ENCODE measurements at places on chromosomes 16 and 17.

- no peak for DNase-seq
Measured at GRCh38 chr16:67951485-67951884, 7.6 kb upstream of the LCAT start.

- no peak for DNase-seq
Measured at GRCh38 chr16:75919664-75920063, 193.4 kb upstream of the CPHXL start.

GRCh38 chr16:19745286-19746010, 27.4 kb downstream of the IQCK start:
- DNase-seq, result no peak

DNA sequence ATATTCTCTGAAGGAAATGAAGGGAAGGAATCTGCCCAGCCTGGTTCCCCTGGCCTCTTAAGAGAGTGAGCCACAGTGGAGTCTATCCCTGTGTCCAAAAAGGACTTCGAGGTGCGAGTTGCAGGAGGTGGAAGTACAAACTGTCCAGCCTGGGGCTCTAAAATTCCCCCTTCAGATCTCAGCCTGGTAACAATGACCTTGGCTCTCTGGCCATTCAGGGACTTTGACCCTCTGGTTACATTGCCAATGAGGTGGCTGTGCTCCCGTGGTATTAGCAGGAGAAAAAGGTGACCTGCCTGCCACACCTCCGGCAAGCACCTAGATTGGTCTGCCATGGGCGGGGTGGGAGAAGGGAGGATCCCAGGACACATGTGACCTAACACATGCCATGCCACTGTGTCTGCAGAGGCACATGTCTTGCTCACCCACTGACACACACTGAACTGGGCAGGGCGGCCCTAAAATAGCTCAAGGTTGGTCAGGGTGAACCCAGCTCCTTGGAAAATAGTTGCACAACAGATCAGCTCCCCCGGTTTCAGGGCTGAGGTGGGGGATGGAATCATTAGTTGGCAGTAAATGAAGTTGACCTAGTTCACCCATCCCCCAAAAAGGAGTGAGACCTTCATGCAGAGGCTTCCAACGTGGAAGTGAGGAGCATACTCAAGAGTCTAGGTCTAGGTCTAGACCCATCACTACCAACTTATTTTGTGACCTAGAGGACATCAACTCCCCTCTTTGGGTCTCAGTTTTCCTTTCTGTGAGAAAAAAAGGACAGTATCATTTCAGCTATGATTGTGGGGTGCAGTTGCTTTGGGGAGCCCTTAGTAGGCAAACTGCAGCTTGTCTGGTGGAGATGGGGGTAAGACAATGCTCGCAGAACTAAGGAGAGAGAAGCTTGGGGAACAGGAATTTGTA, 2.2 kb downstream of the NR1D1 start:
- no peak for DNase-seq

DNA sequence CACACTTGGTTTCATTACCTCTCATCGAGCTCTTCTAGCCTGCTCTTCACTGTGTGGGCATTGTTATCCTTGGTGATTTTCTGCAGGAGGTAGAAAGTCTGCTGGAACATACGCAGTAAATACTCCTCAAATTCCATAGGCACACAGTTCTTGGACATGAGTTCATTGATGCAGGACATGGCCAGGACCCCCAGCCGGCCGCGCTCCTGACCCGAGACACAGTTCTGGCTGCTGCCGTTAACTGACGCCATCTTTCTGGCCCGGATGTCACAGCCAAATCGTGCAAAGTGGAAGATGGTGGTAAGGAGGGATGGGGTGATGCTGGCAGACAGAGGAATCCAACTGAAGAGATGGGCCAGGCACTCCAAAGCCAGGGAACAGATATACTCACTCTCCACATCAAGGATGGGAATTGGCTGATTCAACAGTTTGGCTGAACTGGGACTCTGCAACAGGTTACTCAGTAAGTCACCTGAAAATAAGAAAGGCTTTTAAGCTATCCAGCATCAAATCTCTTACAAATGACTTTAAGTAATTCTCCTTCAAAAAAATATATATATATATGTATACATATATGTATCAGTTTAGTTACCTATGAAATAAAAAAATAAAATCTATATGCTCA, 55.6 kb downstream of the XPO6 start:
- DNase-seq, result no peak

DNA sequence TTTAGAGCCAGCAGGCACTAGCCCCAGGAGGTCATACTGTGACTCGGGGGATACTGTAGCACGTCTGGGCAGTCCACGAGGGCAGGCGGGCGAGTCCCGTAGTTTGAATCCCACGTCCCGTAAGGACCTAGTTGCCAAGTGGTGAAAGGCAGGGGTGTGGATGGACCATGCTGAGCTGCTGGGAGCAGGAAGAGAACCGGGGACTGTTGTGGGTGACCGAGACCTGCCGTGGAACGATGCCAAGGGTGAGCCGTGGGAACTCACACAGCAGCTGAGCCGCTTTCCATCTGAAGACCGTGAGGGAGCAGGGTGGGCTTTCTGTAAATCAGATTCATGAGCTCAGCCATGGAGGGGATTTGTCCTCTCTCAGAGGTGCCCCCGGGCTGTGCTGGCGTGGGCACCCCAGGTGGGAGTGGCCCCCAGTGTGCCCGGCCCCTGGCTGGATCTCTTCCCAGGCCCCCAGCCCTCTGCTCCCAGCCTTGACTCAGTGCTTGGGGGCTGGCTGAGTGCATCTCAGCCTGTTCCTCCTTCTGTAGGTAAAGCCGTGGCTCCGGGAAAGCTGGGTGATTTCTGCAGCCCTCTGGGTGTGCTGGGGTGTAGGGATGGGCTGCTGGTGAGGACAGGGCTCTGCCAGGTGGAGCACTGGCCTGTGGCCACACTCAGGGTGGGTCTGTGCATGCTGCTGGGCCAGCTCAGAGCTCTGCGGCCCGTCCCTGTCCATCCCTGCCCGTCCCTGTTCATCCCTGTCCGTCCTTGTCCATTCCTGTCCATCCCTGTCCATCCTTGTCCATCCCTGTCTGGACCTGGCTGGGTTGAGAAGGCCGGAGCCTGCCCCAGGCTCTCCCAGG, 13.6 kb downstream of the ASPSCR1 start:
- DNase-seq, result no peak

- DNase-seq, result no peak
Measured at GRCh38 chr16:79618041-79618691, 17.6 kb upstream of the MAF start.

DNA sequence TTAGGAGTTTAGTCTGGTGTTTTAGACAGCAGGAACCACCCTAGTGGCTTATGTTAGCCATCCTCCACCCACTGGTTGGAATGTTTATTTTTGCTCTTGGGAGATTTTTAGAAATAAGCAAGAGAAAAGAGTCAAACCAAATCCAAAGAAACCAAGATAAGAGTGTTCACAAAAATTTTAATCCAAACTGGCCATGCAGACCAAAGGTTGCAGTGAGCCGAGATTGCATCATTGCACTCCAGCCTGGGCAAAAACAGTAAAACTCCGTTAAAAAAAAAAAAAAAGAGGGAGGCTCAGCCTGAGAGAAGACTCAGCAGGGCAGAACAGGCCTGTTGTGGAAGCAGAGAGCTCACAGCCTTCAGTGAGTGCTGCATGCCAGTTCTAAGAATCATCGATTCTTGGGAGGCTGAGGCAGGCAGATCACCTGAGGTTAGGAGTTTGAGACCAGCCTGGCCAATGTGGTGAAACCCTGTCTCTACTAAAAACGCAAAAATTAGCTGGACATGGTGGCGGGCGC, 12.2 kb upstream of the C16orf54 start:
- no peak for DNase-seq

DNA sequence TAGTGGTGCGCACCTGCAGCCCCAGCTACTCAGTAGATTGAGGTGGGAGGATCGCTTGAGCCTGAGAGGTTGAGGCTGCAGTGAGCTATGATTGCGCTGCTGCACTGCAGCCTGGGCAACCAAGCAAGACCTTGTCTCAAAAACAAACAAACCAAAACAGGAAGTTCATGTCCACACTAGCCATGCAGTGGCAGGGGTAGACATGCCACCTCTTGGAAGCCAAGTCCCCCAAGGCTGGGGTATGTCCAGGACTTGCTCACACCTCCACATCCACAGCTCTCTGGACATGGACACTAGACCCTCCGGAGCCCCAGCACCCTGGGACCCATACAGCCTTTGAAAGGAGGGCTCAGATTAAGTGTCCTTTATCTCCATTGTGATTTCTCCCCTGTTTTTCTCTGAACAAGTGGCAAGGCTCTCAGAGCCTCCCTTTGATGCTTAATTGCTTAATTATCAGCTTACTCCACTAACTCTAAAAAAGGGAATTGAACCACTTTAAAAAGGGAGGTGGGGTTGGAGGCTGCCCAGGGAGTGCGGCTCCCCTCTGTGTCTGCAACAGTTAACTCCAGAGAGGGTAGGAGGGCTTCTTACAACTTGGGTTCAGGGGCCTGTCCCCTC, 424.6 kb upstream of the C16orf82 start:
- no peak for DNase-seq

GRCh38 chr17:21545064-21545463, 147.3 kb upstream of the KCNJ18 start:
- DNase-seq, result no peak

- DNase-seq, result no peak
Measured at GRCh38 chr16:64167936-64168335, 953.9 kb downstream of the CDH11 start.

DNA sequence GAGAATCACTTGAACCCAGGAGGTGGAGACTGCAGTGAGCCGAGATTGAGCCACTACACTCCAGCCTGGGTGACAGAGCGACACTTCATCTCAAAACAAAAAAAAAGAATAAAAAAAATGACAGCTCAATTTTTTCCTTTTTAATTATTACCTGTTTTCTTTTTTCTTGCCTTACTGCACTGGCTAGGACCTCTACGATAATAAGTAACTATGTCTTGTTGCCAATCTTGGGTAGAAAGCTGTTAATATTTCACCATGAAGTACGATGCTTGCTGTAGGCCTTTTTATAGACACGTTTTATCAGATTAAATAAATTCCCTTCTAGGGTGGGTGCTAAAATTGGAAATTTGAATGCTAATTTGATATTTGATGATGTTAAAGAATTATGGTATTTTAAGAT, 82.8 kb downstream of the GLG1 start:
- no peak for DNase-seq

- DNase-seq, result no peak
Measured at GRCh38 chr17:27457731-27458523, 1.7 kb downstream of the KSR1 start.

DNA sequence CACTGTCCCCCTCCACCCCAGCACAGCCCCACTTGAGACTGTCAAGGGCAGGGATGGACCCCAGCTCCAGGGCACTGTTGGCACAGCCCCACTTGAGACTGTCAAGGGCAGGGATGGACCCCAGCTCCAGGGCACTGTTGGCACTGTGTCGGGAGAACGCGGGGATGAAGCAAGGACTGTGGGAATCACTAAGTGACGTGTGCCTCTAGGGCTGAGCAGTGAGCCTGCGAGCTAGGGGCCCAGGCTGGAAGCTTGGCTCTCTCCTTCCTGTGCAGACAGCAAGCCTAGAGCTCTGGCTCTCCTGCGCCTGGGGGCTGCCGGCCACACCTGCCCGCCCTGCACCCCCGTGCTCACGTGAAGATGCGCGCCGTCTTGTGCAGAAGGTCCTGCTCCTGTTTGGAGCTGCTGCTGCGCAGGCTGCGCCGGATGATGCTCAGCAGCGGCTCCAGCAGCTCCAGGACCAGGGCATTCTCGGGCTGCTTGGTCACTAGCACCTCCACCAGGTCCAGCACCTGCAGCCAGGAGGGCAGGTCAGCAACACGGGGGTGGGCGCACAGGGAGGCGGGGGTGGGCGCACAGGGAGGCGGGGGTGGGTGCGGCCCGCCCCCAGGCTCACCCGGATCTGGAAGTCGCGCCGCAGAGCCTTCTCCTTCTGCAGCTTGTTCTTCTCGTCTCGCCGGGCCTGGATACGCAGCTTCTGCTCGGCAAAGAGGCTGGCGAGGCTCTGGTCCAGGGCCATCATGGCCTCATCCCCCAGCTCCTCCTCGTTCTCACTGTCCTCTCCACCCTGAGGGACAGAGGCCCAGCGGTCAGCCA, 10.8 kb downstream of the MYBBP1A start:
- no peak for DNase-seq

GRCh38 chr17:45104497-45104896, 27.8 kb downstream of the PLCD3 start:
- no peak for DNase-seq

- DNase-seq, result no peak
Measured at GRCh38 chr17:37294888-37295287, 80.9 kb upstream of the C17orf78 start.

- no peak for DNase-seq
Measured at GRCh38 chr16:9666834-9667480, 515.3 kb downstream of the GRIN2A start.

DNA sequence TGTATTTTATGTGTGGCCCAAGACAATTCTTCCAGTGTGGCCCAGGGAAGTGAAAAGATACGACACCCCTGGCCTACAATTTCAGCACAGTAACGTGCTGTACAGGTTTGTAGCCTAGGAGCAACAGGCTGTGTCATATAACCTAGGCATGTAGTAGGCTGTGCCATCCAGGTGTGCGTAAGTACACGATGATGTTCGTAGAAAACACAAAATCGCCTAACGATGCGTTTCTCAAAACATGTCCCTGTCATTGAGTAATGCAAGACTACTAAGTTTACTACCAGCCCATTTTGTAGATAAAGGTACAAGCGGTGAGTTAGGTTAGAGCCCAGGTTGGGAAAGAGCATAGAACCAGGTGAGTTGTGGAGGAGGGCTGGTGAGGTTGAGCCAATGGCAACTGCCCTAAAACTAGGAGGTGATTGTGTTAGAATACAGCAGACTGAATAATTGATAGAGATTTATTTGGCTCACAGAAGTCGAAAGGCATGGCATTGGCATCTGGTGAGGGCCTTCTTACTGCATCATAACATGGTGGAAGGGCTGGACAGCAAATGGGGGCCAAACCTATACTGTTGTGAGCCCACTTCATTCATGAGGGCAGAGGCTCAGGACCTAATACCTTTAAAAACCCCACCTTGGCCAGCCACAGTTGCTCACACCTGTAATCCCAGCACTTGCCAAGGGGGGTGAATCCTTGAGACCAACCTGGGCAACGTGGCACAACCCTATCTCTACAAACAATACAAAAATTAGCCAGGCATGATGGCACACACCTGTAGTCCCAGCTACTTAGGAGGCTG, 4.2 kb downstream of the EIF1 start:
- no peak for DNase-seq

DNA sequence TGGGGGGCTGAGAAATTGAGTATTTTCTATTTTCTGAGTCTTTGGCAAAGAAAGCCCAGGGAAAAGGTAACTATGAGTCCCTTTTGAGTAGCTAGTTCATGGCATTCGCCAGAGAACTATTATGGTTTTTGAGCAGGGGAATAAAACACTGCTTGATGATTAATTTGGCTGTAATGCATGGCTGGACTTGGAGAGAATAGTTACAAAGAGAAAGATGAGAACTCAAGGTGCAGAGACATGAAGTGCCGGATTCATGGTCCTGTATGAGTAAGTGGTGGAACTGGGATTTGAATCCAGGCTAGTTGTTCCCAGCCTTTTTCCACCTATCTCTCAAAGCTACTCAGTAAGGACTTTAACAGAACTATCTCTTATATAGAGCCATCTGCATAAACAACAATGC, 266.6 kb downstream of the CA10 start:
- no peak for DNase-seq

DNA sequence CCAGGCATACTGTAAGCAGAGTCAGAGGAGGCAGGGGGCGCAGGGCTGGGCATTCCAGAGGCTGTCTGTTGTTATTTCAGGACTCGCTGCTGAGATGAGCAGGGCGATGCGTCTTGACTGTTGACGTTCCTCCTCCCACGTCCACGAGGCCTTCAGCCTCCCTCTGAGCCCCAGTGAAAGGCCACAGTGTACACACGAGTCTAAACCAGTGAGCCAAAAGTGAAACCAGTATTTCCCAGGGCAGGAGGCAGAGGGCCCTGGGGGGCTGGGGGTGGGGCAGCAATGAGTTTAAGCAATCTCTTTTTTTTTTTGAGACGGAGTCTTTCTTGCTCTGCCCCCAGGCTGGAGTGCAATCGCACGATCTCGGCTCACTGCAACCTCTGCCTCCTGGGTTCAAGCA, 21.5 kb downstream of the SMTNL2 start:
- no peak for DNase-seq
